ENCODE measurements at places on chromosomes 7 and 10.

GRCh38 chr10:70662362-70663220, 9.7 kb upstream of the ADAMTS14 start:
- no peak for DNase-seq

GRCh38 chr7:48251766-48252165, 80.5 kb downstream of the ABCA13 start:
- no peak for DNase-seq

- DNase-seq: no peak
Measured at GRCh38 chr7:33079763-33080690, 17.5 kb upstream of the NT5C3A start.

- no peak for DNase-seq
Measured at GRCh38 chr10:128632694-128633093, 506.5 kb upstream of the MKI67 start.

GRCh38 chr7:6563936-6564770, 12.9 kb upstream of the GRID2IP start:
- DNase-seq: no peak

- DNase-seq: no peak
Measured at GRCh38 chr7:106219170-106219569, 65.6 kb downstream of the NAMPT start.

DNA sequence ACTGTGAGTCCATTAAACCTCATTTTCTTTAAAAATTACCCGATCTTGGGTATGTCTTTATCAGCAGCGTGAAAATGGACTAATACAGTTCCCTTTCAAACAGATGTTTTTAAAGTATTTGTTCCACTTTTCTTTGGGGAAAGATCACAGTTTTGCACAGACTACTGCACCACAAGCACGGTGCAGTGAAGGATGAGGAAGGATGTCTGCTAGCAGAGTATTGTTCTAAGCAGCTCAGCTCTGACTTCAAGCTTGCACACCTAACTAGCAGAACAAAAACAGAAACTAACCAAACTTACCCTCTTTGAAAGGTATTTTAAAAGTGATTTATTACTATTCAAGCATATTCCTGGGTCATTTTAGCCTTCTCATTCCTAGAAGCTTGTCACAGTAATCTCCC, 20.0 kb downstream of the THNSL1 start:
- no peak for DNase-seq

- no peak for DNase-seq
Measured at GRCh38 chr7:20095862-20096261, 121.3 kb downstream of the MACC1 start.

GRCh38 chr7:548401-548800, 28.8 kb upstream of the PDGFA start:
- no peak for DNase-seq

DNA sequence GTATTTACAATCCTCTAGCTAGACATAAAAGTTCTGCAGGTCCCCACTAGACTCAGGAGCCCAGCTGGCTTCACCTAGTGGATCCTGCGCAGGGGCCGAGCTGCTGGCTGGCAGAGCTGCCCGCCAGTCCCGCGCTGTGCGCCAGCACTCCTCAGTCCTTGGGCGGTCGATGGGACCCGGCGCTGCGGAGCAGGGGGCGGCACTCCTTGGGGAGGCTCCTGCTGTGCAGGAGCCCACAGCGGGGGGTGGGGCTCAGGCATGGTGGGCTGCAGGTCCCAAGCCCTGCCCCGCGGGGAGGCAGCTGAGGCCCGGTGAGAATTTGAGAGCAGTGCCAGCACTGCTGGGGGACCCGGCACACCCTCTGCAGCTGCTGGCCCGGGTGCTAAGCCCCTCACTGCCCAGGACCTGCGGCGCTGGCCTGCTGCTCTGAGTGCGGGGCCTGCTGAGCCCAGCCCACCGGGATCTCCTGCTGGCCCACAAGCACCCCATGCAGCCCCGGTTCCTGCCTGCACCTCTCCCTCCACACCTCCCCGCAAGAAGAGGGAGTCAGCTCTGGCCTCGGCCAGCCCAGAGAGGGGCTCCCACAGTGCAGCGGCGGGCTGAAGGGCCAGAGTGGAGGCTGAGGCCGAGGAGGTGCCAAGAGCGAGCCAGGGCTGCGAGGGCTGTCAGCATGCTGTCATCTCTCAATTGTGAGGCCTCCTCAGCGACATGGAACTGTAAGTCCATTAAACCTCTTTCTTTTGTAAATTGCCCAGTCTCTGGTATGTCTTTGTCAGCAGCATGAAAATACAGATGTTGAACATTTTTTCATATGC, 63.1 kb downstream of the TFAM start:
- no peak for DNase-seq

GRCh38 chr7:54798530-54798929, 39.5 kb upstream of the SEC61G start:
- DNase-seq: no peak

DNA sequence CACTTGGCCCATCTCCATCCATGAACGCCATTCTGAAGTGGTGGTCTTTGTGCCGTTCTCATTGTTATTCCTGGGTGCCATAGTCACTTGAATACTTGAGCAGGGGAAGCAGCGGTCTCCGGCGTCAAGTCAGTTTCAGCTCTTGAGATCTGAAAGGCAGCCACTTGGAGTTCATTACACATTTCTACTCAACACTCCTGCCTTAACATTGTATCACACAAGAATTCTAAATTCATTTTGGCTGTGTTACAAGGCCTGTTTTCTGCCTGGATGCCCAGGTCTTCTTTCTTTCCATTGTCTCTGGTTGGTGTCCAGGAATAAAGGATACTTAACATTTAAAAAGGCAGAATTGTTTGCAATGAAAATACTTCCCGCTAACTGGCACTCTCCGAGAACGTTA, 69.0 kb upstream of the RAB11FIP2 start:
- DNase-seq: no peak

- peak; percentile 52 for DNase-seq
Measured at GRCh38 chr7:130063036-130063435, 7.3 kb upstream of the KLHDC10 start.

DNA sequence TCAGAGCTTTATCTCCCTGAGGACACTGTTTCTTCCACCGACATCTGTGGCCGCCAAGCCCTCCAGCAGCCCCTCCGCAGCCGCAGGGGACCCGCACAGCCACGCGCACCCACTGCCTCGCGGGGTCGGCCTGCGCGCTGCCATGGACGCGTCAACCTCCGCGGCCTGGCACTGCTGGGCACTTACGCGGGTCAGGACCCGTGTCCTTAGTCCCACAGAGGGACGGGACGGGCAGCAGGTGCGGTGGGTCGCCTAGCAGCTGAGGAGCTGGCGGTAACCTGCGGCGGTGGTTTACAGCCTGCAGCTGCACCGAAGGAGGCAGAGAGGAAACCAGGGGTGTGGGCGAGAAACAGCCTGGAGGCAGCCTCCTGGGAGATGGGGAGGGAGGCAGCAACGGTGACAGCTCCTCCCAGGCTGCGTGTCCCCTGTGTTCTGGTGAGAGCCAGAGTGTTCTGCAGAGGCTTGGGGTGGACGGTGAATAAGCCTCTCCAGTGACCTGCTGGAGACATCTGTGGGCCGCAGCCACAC, 61.3 kb downstream of the SEC61G start:
- DNase-seq: no peak

- no peak for DNase-seq
Measured at GRCh38 chr10:50326757-50327701, 75.7 kb upstream of the ASAH2 start.

DNA sequence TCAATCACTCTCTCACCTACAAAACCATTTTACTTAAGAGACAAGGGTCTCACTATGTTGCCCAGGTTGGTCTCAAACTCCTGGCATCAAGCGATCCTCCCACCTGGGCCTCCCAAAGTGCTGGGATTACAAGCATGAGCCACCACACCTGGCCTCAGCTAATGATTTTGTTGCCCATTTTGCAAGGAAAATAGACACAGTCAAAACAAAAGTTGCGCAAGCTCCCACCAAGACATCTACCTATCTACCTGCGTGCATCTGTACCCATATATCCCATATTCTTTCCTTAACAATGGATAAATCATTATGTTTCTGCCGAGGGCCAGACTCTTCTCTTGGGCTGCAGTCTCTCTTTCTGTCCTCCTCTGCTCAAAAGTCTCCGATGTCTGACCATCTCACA, 67.3 kb downstream of the APBB1IP start:
- no peak for DNase-seq

GRCh38 chr10:72637398-72637857, 11.5 kb upstream of the MICU1 start:
- DNase-seq: peak; percentile 3

GRCh38 chr10:106107706-106108105, 1056.8 kb downstream of the SORCS1 start:
- DNase-seq: no peak

DNA sequence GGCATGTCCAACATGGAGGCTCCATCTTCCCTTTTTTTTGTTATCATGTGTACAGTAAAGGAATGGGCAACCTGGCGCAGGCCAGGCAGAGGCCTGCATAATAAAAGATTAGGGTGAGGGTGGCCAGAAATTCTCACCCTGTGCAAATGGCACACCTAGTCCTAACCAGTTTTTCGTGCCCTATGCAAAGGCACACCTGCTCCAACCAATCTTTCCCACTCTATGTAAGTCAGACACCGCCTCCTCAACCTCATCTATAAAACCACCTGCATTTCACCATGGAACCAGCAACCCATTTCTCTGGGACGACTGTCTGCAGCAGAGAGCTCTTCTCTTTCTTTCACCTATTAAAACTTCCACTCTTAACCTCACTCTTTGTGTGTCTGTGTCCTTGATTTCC, 16.1 kb downstream of the TBATA start:
- no peak for DNase-seq

GRCh38 chr7:15236952-15237351, 324.9 kb downstream of the AGMO start:
- DNase-seq: no peak

DNA sequence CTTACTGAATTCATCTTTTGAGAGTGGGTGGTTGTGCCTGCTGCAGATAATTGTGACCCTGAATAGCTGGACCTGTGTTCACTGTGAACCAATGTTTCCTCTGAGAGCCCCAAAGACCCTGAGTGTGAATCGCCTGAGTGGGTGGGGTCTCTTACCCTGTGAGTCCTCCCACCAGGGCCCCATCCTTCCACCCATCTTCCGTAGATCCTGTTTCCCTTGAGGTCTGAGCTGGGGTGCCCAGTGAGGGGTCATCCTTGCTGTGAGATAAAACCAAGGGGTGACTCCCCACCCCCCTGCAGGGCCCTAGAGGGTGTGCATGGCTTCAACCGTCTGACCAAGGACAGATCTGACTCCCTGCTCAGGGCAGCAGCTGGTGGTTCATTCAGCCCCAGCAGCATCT, 78.0 kb upstream of the ZNF479 start:
- DNase-seq: no peak

DNA sequence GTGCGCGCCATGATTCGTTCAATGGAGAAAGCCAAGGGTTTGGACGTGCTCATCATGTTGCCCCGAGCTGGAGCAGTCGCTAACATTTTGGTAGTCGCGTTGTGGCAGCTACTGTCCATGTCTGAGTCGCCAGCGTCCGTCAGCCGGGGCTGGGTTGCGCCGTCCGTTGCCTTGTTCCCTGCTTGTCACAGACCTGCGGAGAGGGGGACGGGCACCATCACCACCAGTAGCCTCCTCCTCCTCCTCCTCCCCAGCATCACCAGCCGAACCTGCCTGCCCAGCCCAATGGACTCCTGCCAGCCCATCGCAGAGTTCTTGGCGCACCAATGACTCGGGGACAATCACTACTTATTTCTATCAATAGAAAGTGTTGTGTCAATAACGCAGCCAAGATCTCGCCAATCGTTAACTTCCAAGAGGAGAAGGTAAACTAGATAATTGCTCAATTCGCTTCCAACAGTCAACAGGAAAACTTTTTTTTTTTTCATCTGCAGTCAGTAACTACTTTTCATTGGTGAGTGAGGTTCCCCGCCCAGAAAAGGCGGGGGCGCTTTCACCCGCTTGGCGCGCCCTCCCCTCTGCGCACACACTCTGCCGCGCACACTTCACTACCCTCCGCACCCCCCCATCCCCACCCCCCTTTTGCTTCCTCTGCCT, at the start of gene FEZF1:
TSS of gene FEZF1 (minus strand) at position 432 of the 657 bp plus-strand sequence. CDS start at position 119, 313 bp downstream.
- DNase-seq: no peak

DNA sequence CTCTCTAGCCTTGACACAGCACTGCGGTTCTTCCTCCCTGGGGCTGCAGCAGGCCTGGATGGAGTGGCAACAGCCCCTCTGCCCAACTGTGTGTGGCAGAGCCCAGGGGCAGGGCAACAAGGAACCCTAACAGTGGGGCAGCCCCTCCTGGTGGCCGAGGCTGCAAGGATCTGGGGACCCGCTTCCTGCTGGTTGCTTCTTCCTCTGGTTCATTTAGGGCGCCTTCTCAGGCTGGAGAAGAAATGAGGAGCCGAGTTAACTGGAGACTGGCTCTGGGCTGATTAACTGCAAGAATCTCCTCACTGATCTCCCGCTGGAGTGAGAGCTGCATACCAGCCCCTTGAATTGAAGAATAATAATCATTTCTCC, 80.1 kb upstream of the EMX2 start:
- no peak for DNase-seq

GRCh38 chr10:121260377-121260776, 337.9 kb downstream of the FGFR2 start:
- DNase-seq: no peak

DNA sequence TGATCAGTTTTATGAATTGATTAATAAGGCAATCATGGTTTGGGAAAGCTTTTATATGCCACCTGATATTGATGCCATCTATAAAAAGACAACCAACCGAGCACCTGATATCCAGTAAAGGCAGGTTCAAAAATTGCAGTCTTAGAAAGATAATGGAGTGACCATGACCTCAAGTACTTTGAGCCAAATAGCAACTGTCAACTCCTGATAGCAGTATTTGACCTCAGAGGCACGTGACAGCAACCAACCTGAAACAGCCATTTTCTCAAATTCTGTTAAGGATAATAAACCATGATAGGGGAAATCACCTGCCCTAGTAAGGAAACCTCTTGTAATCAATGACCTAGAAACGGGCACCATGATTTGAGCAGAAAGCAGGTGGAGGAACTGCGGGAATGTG, 77.1 kb upstream of the NFE2L3 start:
- no peak for DNase-seq

DNA sequence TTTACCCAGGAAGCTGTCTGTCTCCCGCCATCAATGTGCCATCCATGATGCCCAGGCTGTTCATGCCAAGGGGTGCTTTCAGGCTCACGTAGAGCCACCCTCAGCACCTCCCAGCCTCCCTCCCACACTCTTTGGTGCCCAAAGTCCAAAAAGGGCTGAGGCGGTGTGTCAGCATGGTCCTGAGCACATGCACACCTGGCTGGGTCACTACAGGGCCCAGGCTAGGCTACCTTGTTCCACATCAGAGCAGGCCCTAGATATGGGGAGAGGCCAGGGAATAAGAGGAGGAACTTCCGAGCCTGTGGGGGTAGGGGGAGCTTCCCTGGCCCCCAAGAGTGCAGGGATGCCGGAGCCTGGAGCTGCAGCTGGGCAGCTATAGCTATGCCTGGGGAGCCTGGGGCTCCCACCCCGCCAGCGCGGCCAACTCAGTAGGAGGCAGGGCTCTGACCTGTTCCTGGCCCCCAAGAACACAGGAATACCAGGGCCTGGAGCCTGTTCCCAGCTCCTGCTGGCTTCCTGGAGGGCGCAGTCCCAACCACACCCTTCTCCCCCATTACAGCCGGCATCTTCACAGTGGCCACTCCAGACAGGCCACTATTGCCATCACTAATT, 133.2 kb upstream of the C7orf33 start:
- DNase-seq: no peak

- no peak for DNase-seq
Measured at GRCh38 chr7:105887569-105888189, 11.3 kb upstream of the ATXN7L1 start.

GRCh38 chr7:108947526-108947925, 377.9 kb downstream of the DNAJB9 start:
- no peak for DNase-seq

- DNase-seq: no peak
Measured at GRCh38 chr7:105989191-105989590, 26.1 kb downstream of the CDHR3 start.
